ENCODE measurements at places on chromosomes 6 and 20.
A peak's percentile ranks its signal among the peaks of the same experiment; 100 is the strongest.

GRCh38 chr6:168852376-168852884 lies 401.2 kb downstream of the THBS2 start:
- no peak for DNase-seq

- no peak for DNase-seq
Measured at GRCh38 chr6:104418125-104418524, 441.6 kb downstream of the HACE1 start.

DNA sequence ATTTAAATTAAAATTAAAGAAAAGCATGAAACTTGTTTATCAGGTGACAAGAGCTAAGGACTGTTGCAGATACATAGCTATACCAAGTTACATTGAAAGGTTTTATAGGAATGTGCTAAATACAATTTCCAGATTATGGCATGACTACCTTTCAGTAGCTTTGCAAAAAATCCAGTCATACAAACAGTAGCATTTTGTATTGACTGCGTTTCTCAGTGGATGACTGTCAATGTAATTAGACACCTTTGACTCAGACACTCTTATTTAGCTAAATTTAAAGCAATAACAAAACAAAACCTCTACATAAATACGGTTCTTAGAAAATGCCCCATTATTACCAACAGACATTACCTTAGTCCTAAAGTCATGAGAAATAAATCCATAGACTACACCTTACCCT lies 275.8 kb upstream of the RUNX2 start:
- DNase-seq: no peak

GRCh38 chr6:77450924-77451323 lies 12.4 kb downstream of the HTR1B start:
- DNase-seq: no peak

- DNase-seq: no peak
Measured at GRCh38 chr20:2752567-2753460, 47.6 kb downstream of the CPXM1 start.

DNA sequence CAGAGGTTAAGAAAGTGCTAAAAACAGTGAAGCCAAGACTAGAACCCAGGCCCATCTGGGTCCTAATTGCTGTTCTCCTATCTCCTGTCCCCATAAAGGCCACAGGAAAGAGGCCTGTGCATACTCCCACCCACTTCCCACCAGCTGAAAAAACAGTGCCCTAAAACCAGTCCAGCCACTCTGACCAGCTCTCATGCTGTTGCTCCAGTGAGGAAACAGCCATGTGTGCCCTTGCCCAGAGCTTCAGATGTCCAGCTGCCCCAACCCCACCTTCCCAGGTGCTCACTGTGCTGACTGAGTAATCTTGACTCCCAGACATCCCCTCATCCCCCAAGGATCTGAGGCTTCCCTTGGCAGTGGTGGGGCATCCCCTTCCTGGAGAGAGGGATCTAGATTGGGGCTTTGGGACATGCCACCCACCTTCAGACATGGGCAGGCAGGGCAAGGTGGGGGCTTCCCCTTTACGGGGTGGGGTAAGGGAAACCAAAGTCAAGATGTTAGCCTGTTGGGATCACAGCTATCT lies 28.7 kb downstream of the KCNK5 start:
- DNase-seq: no peak

GRCh38 chr20:297925-298775 lies 780 bp downstream of the ZCCHC3 start:
- peak; percentile 25 for DNase-seq

DNA sequence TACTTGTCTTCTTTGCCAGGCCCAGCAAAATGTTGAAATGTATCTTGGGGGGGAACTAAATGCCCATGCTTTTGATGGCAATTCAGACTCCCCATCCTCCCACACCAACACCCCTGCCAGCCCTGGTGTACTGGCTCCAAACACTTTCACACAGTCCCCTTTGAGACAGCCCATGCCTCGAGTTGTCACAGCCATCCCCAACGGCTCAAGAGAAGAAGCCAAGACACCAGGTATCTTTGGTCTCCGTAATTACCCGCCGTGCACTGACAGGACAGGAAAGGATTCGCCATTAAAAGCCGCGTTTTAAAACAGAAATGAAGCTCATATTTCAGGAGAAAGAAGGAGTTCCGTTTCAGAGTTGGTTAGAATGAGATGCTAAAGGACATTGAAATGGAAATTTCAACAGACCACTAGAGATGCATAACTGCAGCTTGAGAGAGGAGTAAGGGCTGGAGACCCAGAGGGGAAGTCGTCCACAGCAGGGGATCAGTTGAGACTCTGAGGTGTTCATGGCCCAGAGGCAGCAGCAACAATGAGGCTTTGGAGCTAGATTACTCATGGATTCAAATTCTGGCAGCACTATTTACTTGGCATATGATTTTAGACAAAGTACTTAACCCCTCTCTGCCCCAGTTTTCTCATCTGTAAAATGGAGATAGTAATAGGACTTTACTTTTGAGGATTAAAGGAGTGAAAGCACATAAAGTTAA lies 63.5 kb upstream of the ADGRF1 start:
- DNase-seq: no peak

DNA sequence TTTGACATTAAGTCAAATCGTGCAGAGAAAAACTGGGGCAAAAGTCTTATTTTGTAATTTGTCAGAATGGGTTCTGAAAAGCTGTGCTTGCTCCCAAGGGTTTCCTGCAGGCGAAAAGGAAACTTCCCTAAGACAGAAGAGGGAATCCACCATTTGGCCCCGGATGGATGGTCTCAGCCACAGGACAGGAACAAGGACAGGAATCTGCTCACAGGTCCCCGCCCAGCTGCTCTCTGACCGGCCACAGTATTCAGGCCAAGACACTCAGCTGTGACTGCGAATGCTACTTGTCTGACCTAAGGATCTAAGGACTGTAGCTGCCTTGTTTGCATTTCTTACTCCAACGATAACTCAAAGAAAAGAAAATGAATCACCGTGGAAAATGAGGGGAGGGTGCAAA lies 197.0 kb downstream of the BMP7 start:
- no peak for DNase-seq

DNA sequence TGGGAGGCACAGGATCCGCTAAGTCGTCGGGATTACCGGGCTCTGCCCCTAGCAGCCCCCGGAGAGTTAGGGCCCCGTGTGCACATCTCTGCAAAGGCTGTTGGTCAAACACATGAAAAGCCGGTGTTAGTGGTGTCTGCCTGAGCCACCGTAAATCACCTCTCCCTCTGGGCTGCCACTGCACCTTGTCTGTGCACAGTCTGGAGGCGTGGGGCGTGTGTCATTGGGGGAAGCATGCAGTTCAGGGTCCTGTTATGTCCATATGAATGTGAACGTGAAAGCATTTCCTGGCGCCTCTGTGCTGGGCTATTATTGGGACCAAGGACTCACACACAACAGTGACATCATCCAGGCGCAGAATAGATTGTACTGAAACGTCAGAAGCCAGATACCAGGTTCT lies 305.6 kb downstream of the NRN1 start:
- no peak for DNase-seq

- DNase-seq: peak; percentile 51
Measured at GRCh38 chr20:11457488-11457887, 460.2 kb upstream of the BTBD3 start.

GRCh38 chr6:149046822-149047246 lies 270.7 kb upstream of the TAB2 start:
- no peak for DNase-seq

GRCh38 chr6:130447374-130447773 lies 81.6 kb downstream of the TMEM200A start:
- DNase-seq: no peak

GRCh38 chr20:54104781-54105180 lies 34.4 kb upstream of the BCAS1 start:
- DNase-seq: no peak

DNA sequence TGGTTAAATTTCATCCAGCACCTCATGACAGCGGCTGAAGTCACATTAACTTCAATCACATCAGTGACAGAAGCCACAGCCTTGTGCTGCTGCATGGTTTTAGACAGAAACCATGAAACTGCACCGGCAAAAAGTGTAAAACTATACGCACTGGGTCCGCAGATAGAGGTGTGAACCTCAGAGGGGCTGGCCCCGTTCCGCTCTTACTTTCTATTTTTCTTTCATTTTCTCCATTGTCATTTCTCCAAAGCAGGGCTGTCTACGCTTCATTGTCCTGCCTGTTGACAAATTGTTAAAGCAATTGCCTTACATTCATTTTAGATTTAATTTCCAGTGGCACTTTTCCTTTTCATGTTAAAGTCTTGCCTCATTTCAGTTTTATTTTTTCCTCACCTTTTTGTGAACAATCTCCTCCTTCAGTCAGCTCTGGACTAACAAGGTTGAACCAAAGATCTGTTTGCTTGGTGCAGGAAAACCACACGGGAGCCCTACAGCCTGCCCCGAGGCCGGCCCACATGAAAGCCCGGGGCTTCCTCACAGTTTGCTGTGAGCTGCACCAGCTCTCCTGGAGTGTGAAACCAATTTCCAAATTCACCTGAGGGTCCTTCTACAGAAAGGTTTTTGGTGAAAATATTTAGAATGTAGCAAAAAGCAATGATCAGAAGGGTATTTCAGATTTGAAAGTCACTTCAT lies 63.7 kb downstream of the PRR18 start:
- no peak for DNase-seq

DNA sequence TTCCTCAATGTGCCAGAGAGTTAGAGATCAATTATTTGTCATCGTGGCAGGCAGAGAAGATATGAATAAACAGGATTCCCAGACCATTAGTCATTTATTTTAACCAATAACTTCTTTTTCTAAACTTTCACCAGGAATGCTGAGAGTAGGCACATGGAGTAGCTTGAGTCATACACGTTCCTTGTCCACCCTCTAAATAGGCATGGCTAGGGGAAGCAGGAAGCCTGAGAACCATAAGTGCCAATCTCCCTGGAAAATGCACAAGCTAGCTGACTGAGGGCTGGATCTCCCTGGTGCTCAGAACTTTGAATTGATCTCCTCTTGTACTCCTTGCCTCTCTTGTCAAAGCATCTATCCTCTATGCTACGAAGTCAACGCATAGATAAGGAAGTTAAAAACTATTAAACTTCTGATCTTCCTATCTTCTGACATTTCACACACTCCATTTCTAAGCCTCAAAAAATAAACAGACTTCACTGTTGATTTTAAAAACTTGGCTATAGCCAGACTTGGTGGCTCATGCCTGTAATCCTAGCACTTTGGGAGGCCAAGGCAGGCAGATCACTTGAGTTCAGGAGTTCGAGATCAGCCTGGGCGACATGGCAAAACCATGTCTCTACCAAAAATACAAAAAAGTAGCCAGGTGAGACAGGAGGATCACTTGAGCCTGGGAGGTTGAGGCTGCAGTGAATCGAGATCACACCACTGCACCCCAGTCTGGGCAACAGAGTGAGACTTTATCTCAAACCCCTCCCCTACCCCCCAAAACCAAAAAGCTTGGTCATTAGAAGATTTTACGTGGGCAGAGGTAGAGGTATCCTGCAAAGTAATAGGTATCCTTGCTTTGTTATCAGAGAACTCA lies 11.8 kb downstream of the ADTRP start:
- peak; percentile 96 for DNase-seq

DNA sequence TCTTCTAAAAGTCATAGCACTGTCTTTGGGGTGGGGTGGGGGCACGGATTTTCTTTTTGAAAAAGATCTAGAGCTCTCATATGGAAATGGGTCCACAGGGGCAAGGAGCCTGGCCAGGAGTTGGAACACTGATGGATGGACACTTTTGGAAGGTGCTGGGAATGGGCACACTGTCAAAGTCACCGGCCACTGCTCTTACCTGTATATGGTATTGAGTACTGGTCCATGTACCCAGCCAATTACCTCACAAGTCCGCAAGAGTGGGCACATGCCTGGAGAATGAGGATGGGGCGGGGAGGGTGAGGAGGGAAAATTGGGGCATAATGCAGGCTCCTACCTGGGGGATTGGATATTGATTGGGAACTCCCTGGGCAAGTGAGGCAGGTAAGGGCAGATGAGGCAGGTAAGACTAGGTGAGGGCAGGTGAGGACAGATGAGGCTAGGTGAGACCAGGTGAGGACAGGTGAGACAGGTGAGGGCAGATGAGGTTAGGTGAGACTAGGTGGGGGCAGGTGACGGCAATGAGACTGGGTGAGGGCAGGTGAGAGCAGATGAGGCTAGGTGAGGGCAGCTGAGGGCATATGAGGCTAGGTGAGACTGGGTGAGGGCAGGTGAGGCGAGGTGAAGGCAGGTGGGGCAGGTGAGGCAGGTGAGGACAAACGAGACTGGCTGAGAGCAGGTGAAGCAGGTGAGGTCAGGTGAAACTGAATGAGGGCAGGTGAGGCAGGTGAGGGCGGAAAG lies 167.9 kb downstream of the NRN1 start:
- no peak for DNase-seq

- DNase-seq: no peak
Measured at GRCh38 chr6:124798942-124799496, 163.2 kb upstream of the RNF217 start.

- DNase-seq: no peak
Measured at GRCh38 chr6:139857143-139857542, 482.7 kb upstream of the CITED2 start.

DNA sequence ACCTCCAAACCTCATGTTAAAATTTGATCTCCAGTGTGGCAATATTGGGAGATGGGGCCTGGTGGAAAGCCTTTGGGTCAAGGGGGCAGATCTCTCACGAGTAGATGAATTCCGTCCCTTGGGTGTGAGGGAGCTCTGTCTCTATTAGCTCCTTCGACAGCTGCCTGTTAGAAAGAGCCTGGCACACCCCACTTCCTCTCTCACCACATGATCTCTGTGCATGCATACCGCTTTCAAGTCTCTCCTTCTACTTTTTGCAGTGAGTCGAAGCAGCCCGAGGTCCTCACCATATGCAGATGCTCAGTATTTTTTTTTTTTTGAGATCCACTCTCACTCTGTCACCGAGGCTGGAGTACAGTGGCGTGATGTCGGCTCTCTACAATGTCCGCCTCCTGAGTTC lies 176.9 kb downstream of the SYNDIG1 start:
- DNase-seq: no peak

DNA sequence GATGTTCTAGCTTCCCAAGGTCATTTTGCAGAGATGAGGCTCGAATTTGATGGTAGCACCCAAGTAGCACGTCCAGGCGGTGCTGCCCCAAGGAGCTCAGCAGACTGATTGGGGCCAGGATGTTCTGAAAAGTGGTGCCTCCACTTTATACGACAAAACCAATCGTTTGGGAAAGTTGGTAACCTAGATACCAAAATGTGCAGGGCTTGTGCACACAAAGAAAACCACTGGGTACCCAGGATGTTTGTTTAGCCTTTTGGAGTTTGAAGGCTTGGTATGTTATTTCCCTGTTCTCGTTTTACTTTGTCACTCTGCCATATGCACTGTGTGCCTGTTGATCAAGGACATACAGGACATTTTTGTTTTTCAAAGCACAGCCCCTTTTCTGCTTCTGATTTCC lies 40.7 kb upstream of the PBOV1 start:
- DNase-seq: no peak

DNA sequence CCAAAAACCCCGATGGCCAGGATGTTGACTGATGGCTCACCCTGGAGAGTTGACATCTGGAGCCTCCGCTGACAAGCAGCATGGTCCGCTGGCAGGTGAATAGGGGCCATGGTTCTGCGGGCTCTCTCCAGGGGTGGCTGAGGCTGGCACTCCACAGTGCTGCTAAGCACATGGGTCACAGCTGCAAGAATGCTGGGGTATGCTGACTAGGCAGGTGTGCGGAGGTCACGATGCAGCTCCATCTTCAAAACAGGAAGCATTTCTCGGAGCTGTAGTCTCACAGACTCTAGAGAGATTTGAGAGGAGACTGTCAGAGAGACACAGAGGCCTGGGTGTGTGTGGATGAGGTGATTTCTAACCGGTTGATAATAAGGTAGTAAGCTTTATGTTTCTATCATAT lies 341.6 kb downstream of the NRN1 start:
- no peak for DNase-seq

All from kidney epithelial cell (primary cell).